RKO (cell line): ENCODE measurements at places on chromosomes 11 and 22.

GRCh38 chr11:82191695-82192094, 542.0 kb downstream of the FAM181B start:
- DNase-seq = no peak

GRCh38 chr11:112778091-112778876, 182.9 kb upstream of the NCAM1 start:
- no peak for DNase-seq

DNA sequence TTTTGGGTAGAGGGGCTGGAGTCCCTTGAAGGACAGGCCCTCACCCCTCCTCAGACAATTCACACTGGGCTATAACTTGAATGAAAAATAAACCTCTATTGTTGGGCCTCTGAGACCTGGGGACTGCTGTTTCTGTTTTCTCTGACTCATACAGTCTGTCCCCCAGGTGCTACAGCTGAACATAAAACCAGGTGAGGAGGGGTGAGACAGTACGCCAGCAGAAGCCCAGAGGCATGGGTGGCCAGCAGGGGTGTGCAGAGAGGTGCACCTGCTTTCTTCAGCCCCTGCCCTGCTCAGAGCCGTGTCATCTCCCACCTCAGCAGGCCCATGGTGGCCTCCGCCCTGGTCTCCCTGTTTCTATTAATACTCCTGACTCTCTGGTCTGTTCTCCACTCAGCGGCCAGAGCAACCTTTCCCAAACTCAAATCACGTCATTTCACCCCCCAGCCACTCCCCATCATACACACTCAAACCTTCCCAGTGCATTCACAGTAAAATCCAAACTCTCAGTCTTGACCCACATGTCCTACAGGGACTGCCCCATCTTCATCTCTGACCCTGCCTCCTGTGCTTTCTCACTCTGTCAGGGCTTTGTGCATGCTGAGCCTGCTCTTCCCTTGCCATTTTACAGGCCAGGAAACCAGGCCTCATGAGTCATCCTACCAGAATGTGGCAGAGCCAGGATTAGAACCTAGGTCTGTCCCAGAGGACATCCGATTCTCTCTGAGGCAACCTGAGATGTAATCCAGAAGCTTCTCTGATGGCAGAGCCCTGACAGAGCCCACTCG, 5.4 kb upstream of the IL2RB start:
- DNase-seq = no peak

GRCh38 chr11:14480716-14481115, 18.9 kb downstream of the COPB1 start:
- no peak for DNase-seq

GRCh38 chr22:20463324-20464095, 25.9 kb upstream of the SCARF2 start:
- DNase-seq = no peak

DNA sequence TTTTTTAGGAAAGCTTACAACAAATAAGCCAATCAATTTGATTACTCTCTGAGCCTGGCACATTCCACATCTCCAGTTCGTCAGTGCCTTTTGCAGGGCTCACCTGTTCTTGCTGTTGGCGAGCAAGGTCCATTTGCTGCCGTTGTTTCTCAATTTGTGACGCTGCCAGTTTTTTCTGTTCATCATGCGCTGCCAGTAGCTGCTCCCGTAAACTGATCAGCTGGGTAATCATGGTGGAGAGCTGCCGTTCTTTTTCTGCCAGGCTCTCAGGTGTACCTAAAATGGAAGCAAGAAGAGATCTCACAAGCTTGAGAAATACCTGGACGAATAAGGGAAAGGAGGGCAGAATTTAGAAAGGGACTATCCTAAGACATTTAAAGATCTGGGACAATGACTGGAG, 169.7 kb downstream of the SOX6 start:
- no peak for DNase-seq

GRCh38 chr11:63811522-63811921, 1.7 kb upstream of the SPINDOC start:
- no peak for DNase-seq

GRCh38 chr11:78651136-78651775, 76.6 kb upstream of the NARS2 start:
- DNase-seq = no peak

- DNase-seq = no peak
These were observed 1420.3 kb downstream of the BRD1 start for GRCh38 chr22:48407256-48407955.

DNA sequence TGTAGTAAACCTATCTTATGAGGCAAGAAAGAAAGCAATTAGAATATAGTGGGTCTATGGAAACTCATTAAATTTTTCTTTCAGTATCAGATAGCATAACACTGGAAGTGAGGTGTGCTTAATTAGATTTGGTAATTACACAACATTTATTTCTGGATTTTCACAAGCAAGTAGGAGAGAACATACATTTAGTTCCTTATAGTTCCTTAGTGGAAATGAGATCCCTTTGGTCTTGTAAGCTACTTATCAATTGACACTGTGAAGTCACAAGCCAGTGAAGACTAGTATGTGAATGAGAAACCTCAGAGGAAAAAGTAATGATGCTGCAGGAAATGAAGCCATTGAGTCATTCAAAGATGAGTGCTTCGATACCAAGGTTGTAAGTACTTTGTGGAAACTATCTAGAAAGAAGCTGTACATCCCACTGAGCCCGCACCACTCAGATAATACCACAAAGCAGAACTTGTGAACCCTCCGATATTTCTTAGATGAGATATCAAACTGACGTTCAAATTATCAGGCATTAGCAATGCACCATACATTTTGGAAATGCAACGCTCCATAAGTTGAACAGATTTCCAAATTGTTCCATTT, 53.5 kb downstream of the ENTHD1 start:
- no peak for DNase-seq

- no peak for DNase-seq
These were observed 43.6 kb downstream of the TENM4 start for GRCh38 chr11:79397252-79397651.

- DNase-seq = no peak
These were observed 1486.7 kb downstream of the FAM181B start for GRCh38 chr11:81246941-81247340.

GRCh38 chr11:20739107-20739506, 69.7 kb downstream of the NELL1 start:
- DNase-seq = no peak

- DNase-seq = peak; percentile 28
These were observed 55.4 kb downstream of the CDON start for GRCh38 chr11:126007238-126007637.

DNA sequence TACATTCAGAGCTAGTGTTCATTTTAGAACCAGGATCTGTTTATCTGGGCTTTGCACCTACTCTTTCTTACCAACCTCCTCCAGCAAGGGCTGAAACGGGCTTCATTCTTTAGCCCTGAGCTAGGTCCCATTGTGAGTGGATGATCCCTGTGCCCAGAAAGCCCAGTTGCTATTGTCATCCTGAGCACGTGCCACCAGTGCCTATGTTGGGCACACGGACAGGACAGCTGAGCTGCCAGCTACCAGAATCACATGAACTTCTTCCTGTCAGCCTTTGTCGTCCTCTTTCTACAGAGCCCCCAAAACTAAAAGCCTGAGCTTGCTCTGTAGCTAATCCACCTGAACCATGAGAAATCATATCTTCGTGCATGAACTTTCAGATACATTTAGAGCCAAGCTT, 74.4 kb upstream of the NTM start:
- DNase-seq = no peak

- DNase-seq = no peak
These were observed 22.7 kb upstream of the XBP1 start for GRCh38 chr22:28822930-28823551.

DNA sequence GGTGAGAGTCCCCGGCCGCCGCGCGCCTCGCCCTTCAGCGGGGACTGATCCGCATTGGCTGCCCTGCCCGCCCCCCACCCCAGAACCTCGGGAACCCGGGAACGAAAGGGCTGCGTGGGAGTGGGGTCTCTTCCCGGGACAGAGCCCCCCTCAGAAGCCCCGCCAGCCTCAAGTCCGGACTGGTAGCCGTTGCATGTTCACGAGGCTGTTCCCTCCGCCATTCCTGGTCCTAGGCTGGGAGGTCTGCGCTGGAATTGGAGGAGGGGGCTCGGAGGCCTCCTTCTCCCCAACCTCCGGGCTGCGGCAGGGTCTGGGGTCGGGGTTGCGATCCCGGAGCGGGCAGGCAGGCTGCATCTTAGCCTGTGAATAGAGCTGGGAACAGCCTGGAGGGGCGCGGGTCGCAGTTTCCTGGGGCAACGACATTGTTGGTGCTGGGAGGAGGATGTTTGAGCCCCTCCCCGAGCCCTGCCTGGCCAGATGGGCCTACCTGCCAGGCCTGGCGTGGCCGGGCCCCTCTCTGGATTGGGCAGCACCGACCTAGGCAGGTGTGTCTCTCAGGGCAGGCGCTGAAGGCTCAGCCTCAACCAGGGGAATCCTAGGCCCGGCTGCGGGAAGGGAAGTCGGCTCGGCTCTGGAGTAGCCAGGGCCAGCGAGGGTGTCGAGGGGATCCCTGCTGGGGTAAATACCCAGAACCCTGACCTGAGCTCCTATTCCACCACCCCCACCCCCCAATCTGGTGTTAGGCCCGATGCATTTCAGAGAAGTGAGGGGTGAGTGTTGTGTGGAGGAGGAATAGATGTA, 670 bp downstream of the MAPK8IP1 start:
- no peak for DNase-seq

DNA sequence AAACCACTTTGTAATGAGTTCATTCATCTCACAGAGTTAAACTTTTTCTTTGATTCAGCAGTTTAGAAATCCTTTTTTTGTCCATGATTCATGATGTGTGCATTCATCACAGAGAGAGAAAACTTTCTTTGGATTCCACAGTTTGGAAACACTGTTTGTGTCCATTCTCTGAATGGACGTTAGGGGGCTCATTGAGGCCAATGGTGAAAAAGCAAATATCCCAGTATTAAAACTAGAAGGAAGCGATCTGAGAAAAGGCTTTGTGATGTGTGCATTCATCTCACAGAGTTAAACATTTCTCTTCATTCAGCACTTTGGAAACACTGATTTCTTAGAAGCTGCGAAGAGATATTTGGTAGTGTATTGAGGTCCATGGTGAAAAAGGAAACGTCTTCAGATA, 155.6 kb upstream of the TRIM48 start:
- peak; percentile 2 for DNase-seq

DNA sequence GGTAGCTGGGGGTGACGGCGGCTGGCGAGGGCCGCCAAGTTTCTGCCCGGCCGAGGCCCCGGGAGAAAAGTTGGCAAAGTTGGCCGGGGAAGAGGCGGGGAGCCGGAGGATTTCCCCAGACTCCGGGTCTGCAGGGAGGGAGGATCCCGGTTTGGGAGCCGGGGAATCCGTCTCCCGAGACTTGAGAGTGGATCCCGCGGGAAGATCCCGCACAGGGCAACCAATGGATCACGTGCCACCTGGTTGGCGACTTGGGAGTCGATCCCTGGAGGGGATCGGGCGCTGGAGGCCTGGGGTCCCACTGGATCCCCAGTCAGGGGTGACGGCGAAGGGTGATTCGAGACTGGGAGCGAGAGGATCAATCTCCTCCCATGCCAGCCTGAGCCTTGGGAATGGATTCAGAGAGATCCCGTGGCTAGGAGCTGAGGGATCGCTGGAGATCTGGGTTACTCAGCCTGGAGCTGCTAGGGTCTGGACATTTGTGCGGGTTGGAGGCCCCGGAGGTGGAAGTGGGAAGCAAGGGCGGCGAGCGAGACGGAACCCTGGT, 394 bp downstream of the KIAA1671 start:
- peak; percentile 70 for DNase-seq

DNA sequence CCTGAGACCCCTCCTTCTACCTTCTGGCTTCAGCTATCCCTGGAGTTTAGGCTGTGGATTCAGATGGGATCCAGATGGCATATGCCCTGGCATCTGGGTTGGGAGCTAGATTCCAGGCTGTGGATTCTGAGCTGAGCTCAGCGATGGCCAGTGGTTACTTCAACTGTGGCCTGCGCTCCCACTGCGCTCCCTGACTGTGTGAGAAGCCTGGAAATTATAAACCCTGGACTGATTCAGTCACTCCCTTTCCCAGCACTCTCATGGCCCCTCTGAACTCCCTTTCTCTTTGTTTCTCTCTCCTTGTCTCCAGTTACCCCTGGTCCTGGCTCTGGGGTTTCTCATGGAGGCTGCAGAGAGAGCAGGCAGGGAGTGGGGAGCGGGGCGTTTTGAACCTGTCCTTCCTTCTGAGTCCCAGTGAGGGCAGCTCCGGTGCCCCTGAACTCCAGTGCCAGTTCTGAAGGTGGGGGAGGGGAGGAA, 4.8 kb downstream of the ARHGEF17 start:
- no peak for DNase-seq

GRCh38 chr11:129419386-129419785, 43.7 kb downstream of the BARX2 start:
- no peak for DNase-seq

DNA sequence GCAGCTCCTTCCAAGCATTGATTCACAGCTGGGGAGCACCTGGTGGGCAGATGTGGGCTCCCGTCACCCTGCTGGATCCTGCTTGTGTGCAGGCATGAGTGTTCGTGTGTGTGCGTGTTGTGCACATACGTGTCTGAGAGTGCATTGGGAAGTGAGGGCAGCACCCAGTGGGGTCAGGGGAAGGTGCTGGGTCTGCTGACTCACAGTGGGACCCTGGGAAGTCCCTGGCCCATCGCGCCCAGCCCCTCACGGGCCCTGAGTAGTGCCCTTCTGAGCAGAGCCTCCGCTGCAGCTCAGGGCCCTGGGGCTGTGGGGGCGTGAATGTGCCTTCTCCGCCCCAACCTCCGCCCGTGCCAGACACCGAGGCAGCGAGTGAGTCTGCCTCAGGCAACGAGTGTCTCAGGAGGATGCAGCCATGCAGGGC, 36.8 kb downstream of the WNT11 start:
- DNase-seq = no peak

DNA sequence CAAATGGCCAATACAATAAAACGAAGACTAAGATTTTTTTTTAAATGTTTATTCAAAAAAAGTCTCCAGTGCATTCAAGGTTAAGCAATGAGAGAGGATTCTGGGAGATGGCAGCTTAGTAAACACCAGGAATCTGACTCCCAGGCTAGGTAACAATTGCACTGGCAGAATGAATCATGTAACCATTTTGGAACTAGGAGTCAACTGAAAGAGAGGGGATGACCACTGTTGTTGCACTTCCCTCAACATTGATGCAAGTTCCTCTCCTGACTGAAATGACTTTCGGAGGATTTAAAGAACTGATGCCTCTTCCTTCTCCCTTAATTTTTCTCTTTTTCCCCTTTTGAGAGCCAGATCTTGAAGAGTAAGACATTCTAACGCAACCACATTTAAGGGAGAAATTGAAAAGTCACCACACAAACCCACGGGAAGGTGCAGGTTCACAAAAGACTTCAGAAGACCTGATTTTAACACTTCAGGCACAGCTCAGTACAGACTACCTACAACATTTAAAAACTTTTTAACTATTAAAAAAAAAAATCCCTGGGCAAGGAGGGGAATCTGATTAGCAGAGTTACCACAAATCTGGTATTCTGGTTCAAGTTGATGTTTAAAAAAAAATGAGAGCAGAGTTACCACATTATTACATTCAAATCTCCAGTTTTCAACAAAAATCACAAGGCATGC, 56.8 kb downstream of the FCHSD2 start:
- no peak for DNase-seq

- peak; percentile 49 for DNase-seq
These were observed 27.8 kb downstream of the RELT start for GRCh38 chr11:73404048-73404447.
